ENCODE measurements at places on chromosomes 4 and X.

DNA sequence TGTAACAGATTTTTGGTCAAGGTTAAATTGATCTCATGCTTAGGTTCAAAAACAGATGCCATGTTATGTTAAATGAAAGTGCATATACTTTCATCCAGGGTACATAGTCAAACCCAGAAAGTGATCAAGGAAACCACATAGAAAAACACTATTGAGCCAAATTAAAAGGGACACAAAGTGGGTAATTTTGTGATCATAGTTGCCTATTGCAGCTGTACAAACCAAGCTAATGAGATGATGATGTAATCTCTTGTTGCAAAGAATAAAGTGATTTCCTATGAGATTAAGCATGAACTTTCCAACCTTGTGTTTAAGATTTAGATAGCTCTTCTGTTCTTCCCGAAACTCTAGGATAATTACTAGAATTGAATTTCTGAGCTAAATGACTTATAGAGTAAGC, 20.2 kb upstream of the LIMCH1 start:
- no peak for DNase-seq

GRCh38 chr4:183081116-183081469, 18.0 kb upstream of the WWC2 start:
- no peak for DNase-seq

- DNase-seq: no peak
These were observed 77.5 kb upstream of the HS3ST1 start for GRCh38 chr4:11506194-11506593.

GRCh38 chrX:140500441-140500840, 4.4 kb downstream of the SOX3 start:
- no peak for DNase-seq

- DNase-seq: no peak
These were observed 1873.7 kb upstream of the IGFBP7 start for GRCh38 chr4:58983887-58984286.

DNA sequence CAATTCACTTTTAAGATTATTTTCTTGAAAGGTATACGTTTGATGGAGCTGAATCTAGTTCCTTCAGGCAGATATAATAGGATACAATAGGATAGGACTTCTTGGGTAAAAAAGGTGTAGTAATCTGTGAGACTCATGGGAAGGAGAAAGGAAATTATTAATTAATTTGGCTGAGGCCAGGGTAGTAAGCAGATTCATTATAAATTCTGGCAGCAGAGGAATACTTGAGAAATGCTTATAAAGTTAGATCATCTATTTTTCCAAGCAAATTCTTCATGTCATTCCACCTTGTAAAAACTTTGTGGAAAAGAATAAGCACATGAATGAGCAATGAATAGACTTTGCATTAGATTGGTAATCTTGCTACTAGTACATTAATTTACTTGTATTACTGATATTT, 46.9 kb downstream of the GYPE start:
- no peak for DNase-seq

Data from HuH-7.5 (cell line).